Lung microvascular endothelial cell (primary cell): ENCODE measurements at places on chromosomes 1 and 21. TPM values are rescaled to one million over a fixed set of nuclear protein-coding genes. Genes with fewer than 3 reads are reported as not detected.
A peak's percentile ranks its signal among the peaks of the same experiment; 100 is the strongest.

DNA sequence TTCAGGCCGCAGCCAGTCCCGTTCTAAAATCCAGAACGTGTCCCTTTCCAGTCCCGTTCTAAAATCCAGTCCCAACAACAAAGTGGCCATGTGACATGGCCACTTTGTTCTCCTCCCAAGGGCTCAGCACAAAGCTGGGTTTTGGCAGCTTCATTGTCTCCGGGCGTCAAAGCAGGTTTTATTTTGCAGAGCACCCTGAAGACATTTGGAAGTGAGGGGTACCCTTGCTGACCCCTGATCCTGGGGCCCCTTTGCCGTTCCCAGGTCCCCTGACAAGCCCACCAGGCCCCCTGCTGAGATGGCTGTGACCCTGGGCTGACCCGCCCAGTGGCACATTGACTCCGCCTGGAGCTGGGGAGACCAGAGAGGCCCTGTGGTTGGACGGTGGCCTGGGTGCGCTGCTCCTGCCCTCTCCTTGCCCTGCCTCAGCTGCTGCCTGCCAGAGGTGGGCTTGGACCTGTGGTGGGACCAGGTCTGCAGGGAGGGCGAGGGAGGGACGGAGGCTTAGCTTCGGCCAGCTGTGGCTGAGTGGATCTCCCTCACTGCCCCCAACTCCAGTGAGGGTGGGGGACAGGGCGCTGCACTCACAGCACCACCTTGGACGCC is 4.3 kb downstream of the PFKL start:
- no peak for DNase-seq

- DNase-seq: peak; percentile 62
Measured at GRCh38 chr1:9302745-9303524, 10.2 kb downstream of the SPSB1 start.

- no peak for DNase-seq
Measured at GRCh38 chr1:222530852-222531251, 17.1 kb downstream of the HHIPL2 start.

DNA sequence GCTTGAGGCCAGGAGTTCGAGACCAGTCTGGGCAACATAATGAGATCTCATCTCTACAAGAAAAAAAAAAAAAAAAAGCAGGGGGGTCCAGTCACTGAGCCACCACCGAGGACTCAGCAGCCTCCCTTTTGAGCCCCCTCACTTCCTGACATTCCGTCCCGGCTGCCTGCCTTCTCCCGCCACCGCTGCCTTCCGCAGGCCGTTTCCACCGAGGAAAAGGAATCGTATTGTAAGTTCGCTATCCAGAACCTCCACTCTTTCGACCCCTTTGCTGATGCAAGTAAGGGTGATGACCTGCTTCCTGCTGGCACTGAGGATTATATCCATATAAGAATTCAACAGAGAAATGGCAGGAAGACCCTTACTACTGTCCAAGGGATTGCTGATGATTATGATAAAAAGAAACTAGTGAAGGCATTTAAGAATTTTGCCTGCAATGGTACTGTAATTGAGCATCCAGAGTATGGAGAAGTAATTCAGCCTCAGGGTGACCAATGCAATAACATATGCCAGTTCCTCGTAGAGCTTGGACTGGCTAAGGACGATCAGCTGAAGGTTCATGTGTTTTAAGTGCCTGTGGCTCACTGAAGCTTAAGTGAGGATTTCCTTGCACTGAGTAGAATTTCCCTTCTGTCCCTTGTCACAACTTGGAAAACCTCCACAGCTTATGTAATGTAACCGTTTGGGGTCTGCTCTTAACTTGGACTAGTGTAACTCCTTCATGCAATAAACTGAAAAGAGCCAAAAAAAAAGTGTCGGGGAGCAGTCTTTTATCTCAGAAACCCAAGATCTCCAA is 55.6 kb downstream of the GLUL start:
- DNase-seq: no peak

GRCh38 chr1:107547363-107548155 is 406.7 kb downstream of the NTNG1 start:
- DNase-seq: no peak

DNA sequence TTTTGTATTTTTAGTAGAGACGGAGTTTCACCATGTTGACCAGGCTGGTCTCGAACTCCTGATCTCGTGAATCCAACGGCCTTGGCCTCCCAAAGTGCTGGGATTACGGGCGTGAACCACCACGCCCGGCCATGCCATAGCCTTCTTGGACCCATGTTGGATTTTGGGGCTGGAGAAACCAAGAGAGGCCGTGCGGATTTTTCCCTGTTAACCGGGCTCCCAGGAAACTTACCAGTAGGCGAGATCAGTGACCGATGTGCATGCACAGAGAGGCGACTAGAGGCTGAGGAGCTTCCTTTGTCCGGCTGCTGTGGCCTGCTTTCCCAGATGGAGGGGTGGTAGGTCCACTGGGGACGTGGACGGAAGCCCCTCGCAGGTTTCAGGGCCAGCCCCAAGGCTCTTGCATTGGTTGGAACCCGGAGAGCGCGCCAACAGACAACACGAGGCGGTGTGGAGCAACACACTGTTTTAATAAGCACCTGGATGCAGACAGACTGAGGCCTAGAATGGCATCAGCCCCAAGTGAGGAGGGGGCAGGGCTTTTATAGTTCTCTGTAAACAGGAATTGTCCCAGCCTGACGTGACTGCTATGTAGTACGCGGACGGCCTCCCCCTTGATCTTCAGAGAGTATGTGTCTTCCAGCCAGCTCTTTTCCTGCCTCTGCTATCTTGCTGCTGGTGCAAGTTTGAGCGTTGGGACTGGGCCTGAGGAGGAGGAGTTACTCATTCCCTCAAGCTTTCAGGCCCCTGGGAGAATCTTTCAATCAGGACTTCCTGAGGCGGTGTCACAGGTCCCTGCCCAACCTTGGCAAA is at the start of gene ERVH48-1:
Gene ERVH48-1, minus strand, starts transcription at position 517 of the 813 bp plus-strand sequence. CDS start 6,624 bp downstream, outside the sequence.
- DNase-seq: no peak

DNA sequence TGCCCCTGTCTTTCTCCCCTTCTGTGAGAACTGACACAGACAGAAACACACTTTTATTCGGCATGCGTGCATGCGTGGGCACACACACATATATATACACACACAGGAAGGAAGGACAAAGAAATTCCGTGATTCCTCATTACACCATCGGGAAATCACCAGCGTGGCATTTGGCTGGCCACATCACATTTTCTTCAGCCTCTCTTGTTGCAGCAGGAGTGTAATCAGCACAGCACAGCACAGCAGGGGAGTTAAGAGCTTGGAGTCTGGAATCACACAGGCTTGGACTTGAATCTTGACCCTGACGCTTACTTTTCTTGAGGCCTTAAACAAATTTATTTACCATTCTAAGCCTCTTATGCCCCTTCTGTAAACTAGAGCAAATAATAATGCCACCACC is 45.3 kb upstream of the EPHA8 start:
- DNase-seq: no peak

- DNase-seq: no peak
Measured at GRCh38 chr1:240254778-240255291, 163.2 kb downstream of the FMN2 start.

GRCh38 chr1:19926296-19927129 is 3.1 kb upstream of the PLA2G2E start:
- peak; percentile 77 for DNase-seq

NENF gene
- 2.4 and 11.8 TPM in 2 replicates for total RNA-seq

KRTAP21-2 gene
- not detected in 2 replicates for total RNA-seq

FGR gene
- under 0.01 and 0.20 TPM in 2 replicates for total RNA-seq
